NCI-H446 treated with DMSO at 0.1 percent for 48 hours (cell line): ENCODE measurements at places on chromosomes 6 and 20.

DNA sequence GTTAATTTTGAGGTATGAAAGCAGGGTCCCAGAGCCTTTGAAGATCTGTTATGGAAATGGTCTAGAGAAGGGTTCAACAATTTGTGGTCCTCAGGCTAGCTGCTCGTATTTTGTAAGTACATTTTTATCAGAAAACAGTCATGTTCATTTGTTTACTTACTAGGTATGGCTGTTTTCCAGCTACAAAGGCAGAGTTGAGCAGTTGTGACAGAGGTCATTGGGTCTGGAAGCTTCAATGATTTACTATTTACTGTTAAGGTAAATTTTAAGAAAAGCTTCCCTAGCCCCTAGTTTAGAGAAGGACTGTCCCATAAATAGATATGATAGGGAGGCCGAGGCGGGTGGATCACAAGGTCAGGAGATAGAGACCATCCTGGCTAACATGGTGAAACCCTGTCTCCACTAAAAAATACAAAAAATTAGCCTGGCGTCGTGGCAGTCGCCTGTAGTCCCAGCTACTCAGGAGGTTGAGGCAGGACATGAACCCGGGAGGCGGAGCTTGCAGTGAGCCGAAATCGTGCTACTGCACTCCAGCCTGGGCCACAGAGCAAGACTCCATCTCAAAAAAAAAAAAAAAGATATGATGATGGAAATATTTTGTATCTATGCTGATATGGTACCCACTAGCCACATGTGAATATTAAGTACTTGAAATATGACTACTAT lies 538.4 kb upstream of the CITED2 start:
- DNase-seq = no peak

DNA sequence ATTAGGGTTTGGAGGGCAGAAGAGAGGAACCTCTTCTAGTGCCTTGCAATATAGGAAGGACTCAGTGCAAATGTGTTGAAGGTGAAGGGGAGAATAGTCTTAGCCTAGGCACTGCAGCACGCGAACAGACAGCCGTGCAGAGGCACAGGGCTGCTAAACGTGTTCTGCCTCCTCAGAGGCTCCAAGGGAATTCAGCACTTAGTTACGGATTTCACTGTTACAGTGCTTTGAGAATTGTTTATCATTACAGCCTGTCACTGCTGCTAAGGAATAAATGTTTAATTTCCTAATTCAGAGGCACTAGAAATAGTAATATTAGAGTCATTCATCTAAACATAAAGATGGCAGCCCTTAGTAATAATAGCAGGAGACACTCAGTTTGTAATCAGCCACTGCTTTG lies 116.4 kb upstream of the SLC22A16 start:
- DNase-seq = no peak

DNA sequence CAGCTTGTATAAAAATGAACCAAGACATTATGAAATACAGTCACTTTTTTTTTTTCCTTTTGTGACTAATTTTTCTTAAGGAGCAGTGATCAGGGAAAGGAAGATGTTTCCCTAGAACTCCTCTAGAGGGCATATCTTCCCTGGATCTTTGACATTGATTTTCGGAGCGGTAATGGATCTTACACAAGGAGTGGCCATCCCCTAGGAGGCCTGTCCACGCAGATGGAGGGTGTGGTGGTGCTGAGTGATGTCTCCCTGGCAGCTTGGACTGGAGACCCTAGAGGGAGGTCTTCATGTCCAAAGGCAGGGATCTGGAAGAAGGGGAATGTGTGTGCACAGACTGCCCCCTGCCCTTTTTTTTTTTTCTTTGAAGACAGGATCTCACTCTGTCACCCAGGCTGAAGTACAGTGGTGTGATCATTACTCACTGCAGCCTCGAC lies 7.0 kb upstream of the KIFC1 start:
- no peak for DNase-seq

- peak; percentile 75 for DNase-seq
Measured at GRCh38 chr20:3340443-3340842, 67.0 kb downstream of the DNAAF9 start.

DNA sequence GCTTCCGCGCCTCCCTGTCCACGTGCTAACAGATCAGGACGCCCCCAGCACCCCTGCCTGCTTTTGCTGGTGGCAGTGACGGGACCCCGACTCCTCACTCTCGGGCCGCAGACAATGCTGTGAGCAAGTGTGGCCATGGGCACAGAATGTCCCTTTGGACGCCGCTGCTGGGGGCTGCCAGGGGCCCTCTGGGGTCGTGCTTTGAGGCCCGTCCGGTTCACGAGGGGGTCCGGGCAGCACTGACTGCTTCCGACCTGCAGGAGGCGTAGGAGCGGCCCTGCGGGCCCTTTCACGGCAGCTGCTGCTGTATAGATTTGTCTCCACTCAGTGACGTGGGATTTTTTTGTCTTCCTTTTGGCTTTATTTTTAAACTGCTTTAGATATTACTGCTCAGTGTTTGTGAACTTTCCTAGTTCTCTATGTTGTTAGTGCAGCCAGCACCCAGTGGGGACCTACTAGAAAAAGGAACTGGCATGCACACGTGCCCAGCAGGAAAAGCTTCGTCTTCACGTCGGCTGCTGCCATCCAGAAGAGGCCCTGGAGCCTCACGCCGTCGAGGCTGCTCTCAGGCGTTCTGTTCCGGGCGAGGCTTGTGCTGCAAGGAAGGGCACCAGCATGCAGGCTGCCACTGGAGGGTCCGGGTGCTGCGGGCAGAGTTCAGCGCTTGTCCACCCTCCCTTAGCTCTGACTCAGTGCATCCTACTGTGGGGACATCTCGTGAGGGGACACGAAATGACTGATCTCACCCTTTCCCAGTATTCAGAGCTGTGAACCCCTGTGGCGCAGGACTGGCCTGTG lies 21.7 kb downstream of the UCKL1 start:
- DNase-seq = no peak

- no peak for DNase-seq
Measured at GRCh38 chr6:27605401-27606342, 132.8 kb upstream of the ZNF184 start.

DNA sequence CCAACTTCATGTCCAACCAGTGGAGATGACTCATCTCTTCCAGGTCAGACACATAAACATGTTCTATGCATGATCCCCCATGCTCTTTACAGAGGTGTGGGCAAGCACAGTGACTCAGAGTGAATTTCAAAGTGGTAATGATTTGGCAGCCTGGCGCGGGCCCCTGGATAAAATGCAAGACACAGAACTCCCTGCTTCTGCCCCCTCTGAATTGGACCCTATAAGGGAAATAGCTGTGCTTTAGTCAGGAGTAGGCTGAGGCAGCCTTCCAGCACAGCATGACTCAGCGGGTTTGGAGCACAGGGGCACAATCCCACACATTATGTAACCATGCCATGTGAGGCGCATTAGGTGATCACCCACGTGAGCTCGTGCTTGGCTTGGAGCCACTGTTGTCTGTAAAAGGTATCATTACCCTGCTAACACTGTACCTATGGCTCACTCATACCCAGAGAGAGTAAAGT lies 127.4 kb downstream of the C6orf118 start:
- no peak for DNase-seq

DNA sequence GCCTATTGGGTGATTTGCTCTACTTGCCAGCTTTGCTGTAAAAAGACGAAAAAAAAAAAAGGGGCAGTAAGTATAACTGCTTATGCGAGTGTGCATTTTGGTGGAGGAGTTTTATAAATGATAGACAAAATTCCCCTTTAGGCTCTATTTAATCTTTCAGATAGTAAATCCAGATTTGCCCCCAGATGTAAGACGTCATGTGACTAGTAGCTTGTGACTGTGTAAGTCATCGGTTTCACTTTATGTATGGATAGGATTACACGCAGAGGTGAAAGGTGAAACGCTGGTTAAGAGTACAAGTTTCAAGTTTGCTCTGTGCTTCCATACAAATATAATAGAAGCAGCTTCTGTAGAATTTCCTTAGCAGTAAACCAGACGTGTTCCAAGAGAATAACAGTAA lies 7.9 kb downstream of the RAB32 start:
- no peak for DNase-seq

DNA sequence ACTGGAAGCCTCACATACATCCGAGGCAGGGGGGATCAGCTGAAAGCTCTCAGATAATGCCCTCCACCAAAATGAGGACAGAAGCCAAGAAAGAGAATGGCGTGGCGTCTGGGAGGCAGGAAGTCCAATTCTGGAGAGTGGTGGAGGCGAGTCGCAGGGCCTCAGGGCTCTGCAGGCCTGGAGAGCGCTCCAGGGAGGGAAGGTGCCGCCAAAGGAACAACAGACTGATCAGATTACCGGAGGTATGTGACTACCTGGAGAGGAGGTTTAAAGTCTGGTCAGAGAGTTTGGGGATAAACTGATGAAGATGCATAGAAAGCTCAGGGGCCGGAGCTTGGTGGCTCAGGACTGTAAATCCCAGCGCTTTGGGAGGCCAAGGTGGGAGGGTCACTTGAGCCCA lies 11.2 kb upstream of the IP6K3 start:
- DNase-seq = no peak

DNA sequence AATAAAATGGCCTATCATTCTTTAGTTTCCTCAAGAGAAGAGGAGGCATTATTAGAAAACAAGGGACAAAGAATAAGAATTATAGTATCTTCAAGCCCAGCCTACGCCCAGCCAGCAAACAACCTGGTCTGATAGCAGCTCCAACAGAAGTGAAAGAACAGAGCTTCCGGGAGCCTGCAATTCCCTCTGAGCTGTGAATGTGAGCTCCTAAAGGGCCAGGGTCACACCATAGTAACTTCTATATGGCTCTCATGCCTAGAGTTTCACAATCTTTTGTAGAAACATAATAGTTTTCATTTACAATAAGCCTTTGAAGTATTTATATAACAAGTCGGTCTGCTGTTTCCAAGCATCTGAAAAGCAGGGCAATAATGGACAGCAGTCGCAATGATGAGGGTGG lies 116.5 kb downstream of the SMLR1 start:
- DNase-seq = no peak

DNA sequence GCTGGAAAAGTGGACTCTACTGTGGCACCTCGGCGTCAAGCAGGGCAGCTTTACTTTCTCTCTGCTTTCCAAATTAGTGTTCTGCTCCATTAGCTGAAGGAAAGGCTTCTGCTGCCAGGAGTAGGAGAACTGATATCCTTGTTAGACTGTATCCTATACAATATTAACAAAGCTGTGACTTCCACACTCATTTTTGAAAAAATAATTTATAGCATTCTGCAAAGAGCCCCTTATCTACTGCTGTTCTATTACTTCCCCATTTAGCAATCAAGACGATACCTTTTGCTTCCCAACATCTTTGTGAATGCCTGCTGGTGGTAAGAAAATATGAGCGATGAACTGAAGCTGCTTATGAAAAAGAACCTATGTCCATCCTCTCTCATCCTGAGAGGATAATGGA lies 151.1 kb downstream of the UBE3D start:
- no peak for DNase-seq

- DNase-seq = no peak
Measured at GRCh38 chr6:64987066-64987465, 720.0 kb downstream of the EYS start.
